ENCODE measurements at places on chromosomes 5 and 9.
A peak's percentile ranks its signal among the peaks of the same experiment; 100 is the strongest.

DNA sequence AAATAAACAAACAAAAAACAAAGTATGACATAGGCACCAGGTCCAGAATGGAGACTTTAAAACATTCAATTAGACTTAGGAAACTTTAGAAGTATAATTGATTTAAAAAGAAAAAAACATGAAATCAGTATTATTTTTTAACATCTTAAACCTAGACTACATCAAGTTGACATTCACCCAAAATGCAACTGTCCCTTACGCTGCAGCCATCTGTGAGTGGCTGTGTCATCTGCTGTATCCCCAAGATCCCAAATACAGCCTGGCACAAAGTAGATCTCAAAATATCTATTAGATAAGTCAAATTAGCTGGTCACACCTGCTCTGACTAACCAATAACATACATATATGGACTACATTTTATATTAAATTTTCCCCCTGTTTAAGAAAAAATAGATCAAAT lies 7.8 kb downstream of the TTLL11 start:
- H3K4me3 ChIP-seq, result no peak overlapping the region
- H3K27me3 ChIP-seq, result no peaks in the 10 kb centered on the region
- no peaks in the 10 kb centered on the region for H3K36me3 ChIP-seq
- no peak for DNase-seq
- H3K27ac ChIP-seq, result peak overlapping the region; percentile 75
- peaks cover 100% of the 10 kb centered on the region for H3K4me1 ChIP-seq

DNA sequence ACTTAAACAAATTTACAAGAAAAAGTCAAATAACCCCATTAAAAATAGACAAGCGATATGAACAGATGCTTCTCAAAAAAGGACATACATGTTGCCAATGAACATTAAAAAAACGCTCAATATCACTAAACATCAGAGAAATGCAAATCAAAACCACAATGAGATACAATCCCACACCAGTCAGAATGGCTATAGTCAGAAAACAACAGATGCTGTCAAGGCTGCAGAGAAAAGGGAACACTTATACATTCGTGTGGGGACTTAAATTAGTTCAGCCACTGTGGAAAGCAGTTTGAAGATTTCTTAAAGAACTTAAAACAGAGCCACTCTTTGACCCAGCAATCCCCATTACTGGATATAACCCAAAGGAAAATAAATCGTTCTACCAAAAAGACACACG lies 10.8 kb downstream of the OR13F1 start:
- H3K4me1 ChIP-seq, result no peaks in the 10 kb centered on the region
- no peak overlapping the region for H3K4me3 ChIP-seq
- no peaks in the 10 kb centered on the region for H3K27me3 ChIP-seq
- no peak overlapping the region for H3K27ac ChIP-seq
- DNase-seq, result no peak
- H3K36me3 ChIP-seq, result no peaks in the 10 kb centered on the region

DNA sequence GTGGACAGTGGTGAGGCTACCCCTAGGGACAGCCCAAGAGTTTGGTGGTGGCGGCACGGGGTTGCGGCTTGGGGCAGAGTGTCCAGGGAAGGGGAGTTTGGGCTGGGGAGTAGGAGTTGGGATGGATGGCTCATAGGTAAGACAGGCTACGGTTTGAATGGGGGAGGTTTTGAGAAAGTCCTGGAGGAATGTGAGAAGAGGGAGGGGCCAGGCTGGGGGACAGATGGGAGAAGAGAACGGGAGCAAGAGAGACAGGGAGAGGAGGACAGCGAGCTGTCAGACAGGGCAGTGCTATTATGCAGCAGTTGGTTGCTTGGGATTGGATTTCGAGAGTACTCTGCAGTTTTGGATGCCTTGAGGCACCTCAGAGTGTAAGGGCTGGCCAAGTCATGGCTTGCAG lies 24.5 kb downstream of the PSD2 start:
- H3K4me1 ChIP-seq, result no peaks in the 10 kb centered on the region
- no peaks in the 10 kb centered on the region for H3K27me3 ChIP-seq
- DNase-seq, result no peak
- H3K27ac ChIP-seq, result no peak overlapping the region
- H3K36me3 ChIP-seq, result no peaks in the 10 kb centered on the region

DNA sequence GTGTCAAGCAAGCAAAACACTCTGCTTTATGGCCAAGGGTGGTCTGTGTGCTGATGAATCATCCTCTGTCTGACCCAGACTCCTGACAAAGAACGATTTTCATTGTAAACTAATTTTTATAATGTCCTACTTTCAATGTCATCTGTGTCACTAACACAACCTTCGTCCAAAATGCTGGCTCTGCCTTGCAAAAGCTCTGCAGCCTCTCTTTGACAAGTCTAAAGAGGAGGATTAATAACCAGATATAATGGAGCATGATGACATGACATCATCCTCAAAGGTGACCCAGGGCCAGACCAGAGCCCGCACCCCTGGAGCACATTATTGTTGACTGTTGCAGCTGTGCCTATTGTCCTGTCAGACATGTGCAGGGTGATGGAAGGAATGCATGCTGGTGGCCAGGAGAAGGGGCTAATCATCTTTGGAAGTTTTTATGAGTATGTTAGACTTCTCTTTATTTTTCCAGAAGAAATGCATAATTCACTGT lies 589.4 kb downstream of the NR2F1-AS1 start:
- no peak for DNase-seq
- H3K4me3 ChIP-seq, result no peak overlapping the region
- no peaks in the 10 kb centered on the region for H3K36me3 ChIP-seq
- H3K27me3 ChIP-seq, result no peaks in the 10 kb centered on the region
- no peak overlapping the region for H3K27ac ChIP-seq

- no peak for DNase-seq
- no peaks in the 10 kb centered on the region for H3K36me3 ChIP-seq
- no peaks in the 10 kb centered on the region for H3K4me1 ChIP-seq
- no peak overlapping the region for H3K4me3 ChIP-seq
These were observed 330.7 kb downstream of the CDH10 start for GRCh38 chr5:24314106-24314505.

DNA sequence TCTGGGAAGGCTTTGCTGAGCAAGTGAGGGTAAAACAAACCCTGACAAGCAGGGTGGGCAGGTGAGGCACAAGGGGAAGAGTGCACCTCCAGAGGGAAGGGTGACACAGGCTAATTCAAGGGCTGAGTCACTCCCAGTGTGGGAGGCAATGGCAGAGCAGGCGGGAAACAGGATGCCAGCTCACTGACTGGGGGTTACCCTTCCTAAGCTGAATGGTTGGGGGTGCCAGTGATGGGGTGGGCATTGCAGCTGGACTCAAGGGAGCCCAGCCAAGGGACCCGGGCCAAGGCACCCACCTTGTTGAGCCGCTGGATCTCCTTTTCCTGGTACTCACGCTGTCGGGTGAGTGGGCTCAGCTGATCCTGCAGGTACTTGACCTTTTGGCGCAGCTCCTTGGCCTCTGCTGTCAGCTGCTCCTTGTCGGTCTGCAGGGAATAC lies 18.4 kb downstream of the GPX3 start:
- no peaks in the 10 kb centered on the region for H3K27me3 ChIP-seq
- H3K4me1 ChIP-seq, result no peaks in the 10 kb centered on the region

- no peaks in the 10 kb centered on the region for H3K27me3 ChIP-seq
- no peaks in the 10 kb centered on the region for H3K4me1 ChIP-seq
- no peaks in the 10 kb centered on the region for H3K36me3 ChIP-seq
- no peak overlapping the region for H3K27ac ChIP-seq
- H3K4me3 ChIP-seq, result no peak overlapping the region
These were observed 113.2 kb downstream of the CDH18 start for GRCh38 chr5:19874811-19875210.
